Activated CD4-positive, alpha-beta T cell treated with anti-CD3 and anti-CD28 coated beads, Interleukin-2, amount 50 U/mL, for 1 hour (primary cell): ENCODE measurements at places on chromosomes 7 and 10.

GRCh38 chr7:27161214-27161720 is 4.1 kb downstream of the HOXA9 start:
- no peak for DNase-seq

GRCh38 chr10:33015761-33016547 is 57.9 kb upstream of the ITGB1 start:
- no peak for DNase-seq

- DNase-seq, result no peak
These were observed 149.3 kb upstream of the DPP6 start for GRCh38 chr7:153902862-153903261.

DNA sequence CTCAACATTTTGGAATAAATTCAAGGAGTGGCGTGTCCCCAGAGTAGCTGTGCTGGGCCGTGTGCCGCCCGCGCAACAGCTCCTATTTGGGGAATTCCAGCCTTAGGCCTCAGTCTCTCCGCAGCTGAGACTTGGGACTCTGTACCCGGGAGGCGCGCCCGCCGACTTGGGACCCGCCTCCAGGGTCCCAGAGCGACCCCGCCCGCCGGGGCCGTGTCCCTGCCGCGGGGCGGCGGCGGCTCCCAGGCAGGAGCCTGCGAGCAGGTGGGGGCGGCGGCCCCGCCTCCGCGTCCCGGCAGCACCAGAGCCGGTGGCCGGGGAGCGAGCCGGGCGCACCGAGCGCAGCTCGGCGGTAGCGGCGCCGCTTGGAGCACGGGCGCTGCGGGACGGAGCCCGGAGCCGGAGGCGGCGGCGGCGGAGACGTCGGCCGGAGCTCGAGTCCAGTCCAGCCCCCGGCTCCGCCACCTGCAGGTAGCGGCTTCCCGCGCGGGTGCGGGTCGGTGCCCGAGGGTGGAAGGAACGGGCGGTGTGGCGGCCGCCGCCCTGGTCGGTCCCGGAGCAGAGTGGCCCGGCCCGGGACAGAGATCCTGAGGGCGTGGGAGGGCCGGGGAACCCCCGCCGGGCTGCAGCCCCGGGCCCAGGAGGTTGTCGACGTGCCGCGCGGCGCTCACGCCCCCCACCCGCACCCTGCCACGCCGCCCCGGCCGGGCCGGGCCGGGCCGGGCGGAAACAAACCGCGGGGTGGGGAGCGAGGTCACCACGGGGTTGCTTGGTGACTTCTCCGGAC is at the start of gene WIPF3:
TSS of gene WIPF3 (plus strand) at position 301 of the 787 bp plus-strand sequence. CDS start 28,217 bp downstream, outside the sequence.
- no peak for DNase-seq

GRCh38 chr10:123382491-123382890 is 228.3 kb downstream of the BUB3 start:
- DNase-seq, result no peak

DNA sequence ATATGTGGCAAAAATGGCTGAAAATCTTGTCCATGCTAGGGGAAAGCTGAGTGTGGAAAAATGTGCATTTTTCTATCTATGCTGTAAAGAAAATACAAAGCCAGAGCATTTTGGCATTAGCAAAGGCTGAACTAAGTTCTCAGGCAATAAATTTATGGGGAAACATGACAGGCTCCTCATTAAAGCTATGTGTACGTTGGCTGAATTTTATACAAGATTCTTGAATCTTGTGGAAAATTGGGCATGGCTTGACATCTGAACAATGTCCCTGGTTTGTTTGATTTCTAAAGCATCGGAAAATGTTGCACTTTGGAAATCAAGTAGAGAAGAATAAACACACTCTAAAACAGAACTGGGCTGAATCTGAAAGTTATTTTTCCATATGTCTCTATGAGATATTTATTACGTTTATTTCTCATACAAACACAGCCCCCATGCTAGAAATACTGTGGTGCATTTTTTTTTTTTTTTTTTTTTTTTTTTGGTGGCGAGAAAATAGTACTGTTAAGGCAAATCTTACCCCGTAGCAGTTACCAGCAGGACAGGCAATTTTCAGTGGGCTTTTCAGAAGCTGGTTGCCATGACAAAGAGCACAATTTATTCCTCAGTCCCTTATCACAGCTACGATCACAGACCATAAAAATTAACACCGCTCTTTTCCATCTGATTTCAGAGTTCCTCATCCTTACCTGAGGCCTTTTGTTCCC is 16.9 kb downstream of the CPA1 start:
- DNase-seq, result no peak

DNA sequence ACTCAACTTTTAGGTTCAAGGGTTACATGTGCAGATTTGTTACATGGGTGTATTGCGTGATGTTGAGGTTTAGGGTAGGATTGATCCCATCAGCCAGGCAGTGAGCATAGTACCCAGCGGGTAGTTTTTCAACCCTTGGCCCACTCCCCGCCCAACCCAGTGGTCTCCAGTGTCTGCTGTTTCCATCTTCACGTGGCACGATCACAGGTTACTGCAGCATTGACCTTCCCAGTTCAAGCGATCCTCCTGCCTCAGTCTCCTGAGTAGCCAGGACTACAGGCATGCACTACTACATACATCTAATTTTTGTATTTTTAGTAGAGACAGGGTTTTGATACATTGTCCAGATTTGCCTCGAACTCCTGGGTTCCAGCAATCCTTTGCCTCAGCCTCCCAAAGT is 905.7 kb upstream of the ZNF722 start:
- no peak for DNase-seq

- no peak for DNase-seq
These were observed 537.8 kb upstream of the AUTS2 start for GRCh38 chr7:69060516-69060915.

DNA sequence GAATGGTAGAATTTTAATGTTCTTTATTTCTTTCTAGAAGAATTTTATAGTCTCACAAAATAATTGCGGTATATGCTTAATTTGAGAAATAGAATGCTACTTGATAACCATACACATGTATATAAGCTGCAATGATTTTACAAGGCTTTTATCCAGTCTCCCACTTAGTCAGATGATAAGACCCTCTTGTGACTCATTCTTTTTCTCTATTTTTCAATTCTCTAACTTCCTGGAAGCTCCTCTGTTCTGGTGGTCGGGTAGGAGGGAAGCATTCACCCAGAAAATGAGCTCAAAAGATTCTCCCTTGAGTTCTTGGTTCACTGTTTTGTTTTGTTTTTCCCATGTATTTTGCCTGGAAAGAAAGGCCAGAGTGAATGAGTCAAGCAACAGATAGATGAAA is 546.6 kb downstream of the INHBA start:
- no peak for DNase-seq

DNA sequence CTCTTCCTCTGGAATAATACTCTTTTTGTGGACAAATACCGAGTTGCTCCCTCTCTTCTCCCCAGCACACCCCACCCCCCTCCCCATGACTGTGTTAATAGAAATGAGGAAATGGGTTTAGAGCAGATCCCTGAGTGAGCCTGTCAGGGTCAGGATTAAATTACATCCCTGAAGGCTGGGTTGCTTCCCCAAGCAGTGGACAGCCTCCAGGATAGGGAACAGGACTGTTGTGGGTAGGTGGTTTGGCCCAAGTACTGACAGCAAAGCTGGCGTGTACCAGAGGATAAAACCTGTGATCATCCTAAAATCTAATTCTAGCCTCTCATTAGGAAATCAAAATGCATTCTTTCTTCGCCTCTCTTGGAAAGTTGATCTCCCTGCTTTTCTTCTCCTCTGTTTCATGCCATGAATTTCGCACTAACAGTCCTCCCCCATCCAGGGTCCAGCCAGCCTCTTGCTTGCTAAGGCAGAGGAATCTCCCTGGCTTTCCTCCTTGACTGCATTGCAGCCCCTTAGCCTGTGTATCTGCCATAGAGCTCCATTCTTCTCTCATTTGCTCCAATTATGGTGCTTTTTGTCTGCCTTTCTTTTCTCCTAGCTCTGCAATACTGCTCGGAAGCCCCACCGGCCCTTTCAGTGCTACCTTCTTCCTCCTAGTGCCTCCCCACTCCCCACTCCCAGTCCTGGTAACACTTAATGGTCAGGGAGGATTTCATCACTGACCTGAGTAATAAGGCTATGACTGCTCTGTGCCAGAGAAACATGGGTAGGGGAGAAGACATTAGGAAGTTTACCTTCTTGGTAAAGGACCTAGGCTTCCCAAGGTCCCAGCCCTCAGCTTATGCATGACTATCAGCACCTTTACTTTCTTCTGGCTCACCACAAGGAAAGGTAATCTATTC is 8.4 kb downstream of the LRRC4 start:
- no peak for DNase-seq

GRCh38 chr7:99461221-99461620 is 4.7 kb downstream of the ATP5MF start:
- DNase-seq, result no peak

GRCh38 chr7:5284304-5285281 is 1.9 kb downstream of the SLC29A4 start:
- no peak for DNase-seq

- no peak for DNase-seq
These were observed 140.6 kb upstream of the CTBP2 start for GRCh38 chr10:125300937-125301336.

GRCh38 chr7:64618785-64619456 is 47.0 kb upstream of the ZNF107 start:
- DNase-seq, result no peak

- DNase-seq, result no peak
These were observed 51.8 kb downstream of the CLEC2L start for GRCh38 chr7:139575338-139575680.

DNA sequence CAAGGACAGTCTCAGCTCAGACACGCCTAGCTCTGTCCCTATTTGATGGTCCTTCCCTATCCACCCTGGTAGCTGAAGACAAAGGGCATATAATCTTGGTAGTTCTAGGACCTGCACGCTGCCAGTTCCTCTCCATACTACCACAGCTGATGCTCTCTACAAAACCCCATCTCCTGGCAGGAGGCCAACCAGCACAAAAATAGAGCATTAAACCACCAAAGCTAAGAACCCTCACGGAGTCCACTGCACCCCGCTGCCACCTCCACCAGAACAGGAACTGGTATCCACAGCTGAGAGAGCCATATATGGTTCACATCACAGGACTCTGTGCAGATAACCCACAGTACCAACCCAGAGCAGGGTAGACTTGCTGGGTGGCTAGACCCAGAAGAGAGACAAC is 299.4 kb downstream of the LRRTM3 start:
- DNase-seq, result no peak

- peak; percentile 53 for DNase-seq
These were observed 30.9 kb downstream of the GIMAP8 start for GRCh38 chr7:150481186-150481920.

GRCh38 chr10:5491477-5491876 is 7.9 kb downstream of the CALML5 start:
- no peak for DNase-seq

DNA sequence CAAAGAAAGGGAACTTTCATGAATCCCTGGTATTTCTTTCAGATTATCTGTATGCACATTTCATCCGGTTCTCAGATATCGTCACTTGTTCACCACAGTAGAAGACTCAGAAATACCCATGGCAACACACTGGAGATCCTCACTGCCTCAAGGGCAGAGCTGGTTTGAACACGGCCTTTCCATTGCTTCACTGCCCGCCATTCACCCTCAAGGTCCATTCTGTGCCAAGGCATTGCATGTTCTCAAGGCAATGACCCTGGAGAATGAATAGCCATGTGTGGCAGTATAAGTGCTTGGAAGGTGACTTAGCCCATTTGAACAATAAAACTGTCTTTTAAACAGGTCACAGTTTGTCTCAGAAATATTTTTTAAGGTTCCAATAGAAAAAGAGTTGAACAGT is 606.5 kb downstream of the IPMK start:
- DNase-seq, result no peak

- DNase-seq, result no peak
These were observed 90.3 kb upstream of the ZNF438 start for GRCh38 chr10:31121757-31122577.

DNA sequence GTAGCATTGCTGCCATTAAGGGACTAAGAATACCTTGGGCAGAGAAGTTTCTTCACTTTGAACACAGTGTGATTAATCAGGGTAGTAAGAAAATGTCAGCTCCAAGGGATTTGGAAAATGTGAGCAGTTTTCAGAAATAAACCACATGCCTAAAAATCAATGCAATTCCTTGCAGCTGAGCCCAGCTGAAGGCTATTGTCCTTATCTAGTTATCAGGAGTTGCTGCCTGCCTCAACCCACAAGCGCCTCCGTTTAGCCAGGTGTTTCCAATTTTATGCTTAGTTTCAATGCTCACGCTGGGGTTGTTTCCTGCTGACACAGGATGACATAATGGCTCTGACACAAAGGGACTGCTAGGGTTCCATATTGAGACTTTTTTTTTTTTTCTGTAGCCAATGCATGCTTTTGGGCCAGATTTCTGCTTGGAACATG is 132.3 kb upstream of the ANK3 start:
- no peak for DNase-seq

- DNase-seq, result no peak
These were observed 29.3 kb upstream of the DDX50 start for GRCh38 chr10:68871731-68872342.

GRCh38 chr7:43353902-43354301 is 229.0 kb upstream of the STK17A start:
- DNase-seq, result no peak

DNA sequence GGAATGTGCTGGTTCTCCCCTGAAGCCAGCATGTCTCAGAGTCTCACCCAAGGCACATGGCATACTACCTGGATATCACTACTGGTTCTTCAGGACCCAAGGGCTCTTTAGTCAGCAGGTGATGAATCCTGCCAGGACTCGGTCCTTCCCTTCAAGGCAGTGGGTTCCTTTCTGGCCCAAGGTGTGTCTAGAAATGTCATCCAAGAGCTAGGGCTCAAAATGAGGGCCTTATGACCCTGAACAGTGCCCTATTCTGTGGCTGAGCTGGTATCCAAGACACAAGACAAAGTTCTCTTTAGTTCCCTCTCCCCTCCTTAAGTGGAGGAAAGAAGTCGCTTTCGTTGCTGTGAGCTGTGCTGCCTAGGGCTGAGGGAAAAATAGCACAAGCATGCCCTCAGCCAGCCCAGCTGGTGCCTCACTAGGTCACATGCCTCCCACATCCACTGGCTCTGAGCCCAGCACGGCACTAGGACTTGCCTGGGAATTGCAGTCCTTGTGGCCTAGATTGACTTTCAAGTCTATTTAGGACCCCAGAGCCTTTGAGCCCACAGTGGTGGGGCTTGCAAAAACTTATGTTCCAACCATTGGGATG is 106.0 kb downstream of the BMS1 start:
- DNase-seq, result no peak

GRCh38 chr10:19931894-19932590 is 115.8 kb downstream of the PLXDC2 start:
- DNase-seq, result no peak

DNA sequence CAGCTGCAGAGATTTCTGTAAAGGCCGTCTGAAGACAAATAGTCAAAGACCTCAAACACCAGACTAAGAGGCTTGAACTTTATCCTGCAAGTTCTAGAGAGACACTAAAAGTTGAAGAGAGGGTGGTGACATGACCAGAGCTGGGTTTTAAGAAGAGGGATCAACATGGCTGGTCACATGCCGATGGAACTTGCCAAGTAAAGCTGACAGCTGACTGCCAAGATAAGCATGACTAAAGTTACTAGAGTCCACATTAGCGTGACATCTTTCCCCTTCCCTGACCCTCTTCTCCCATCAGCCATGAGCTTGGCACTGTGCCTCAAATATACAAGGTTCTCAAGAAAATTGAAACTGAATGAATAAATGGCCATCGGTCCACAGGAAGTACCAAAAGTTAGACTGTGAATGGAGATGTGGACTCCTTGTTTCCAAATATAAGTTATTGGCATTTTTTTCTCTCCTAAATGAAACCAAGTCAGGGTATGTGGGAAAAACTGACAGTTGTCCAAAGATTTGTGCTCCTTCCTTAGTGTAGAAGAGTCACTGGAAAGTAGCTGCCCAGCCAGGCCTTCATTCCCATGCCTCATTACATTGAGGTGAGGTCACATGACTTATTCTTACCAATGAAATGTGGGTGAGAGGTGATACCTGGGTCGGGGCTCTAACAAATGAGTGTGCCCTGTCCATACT is 24.5 kb downstream of the XPNPEP1 start:
- no peak for DNase-seq
